ENCODE measurements at places on chromosomes 7 and 10. TPM values are rescaled to one million over a fixed set of nuclear protein-coding genes. Genes with fewer than 3 reads are reported as not detected.

The MACC1 gene
- total RNA-seq: 0.02 TPM

The ARMC3 gene
- not detected for total RNA-seq

The CTAGE4 gene
- total RNA-seq: 2.3 TPM

The WAC gene
- total RNA-seq: 135 TPM

The HOXA2 gene
- not detected for total RNA-seq
